Amygdala (tissue), 56 donors: ENCODE measurements at places on chromosomes 2 and 18.

DNA sequence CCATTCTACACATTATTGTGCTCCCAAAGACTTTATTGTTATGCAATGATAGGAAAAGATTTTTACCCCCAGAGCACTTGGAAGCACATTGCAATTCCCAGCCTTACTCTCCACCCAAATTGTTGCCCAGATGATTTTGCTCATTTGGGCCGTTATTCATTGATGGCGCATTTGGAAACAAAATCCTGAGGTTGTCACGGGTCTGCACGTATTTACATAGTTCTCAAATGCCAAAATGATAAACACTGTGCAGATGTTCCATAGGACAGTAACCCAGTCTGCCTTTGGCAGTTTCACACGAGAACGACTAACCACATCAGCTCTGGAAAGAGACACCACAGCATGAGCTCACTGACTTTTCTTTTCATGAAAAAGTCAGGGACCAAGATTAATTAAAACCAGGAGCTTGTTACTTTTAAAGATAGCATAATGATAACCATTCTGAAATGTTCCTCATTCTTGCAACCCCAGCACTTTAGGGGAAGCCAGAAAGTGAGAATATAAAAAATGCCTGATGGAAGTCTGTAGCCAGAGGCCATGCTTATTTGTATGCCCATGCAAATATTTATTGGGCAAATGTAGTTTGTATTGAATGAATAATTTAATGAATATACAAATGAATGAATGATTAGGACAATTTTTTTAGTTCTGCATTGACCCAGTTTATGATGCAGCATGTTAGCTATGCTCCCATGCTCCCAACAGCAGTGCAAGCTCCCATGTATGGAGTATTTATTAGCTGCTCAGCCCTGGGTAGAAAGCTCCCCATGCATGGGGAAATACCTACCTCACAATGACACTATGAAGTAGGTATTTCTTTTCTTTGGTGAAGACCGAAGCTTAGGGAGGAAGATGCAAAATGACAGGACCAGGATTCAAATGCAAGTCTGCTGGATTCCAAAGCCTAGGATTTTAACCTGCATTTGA, 84.6 kb downstream of the MAIP1 start:
- no peak for DNase-seq

GRCh38 chr2:98181346-98181745, 94.4 kb downstream of the VWA3B start:
- DNase-seq, result no peak

GRCh38 chr2:8850845-8851487, 13.6 kb upstream of the KIDINS220 start:
- DNase-seq, result no peak

- DNase-seq, result peak; percentile 80
Measured at GRCh38 chr2:53545604-53546003, 222.0 kb upstream of the CHAC2 start.

DNA sequence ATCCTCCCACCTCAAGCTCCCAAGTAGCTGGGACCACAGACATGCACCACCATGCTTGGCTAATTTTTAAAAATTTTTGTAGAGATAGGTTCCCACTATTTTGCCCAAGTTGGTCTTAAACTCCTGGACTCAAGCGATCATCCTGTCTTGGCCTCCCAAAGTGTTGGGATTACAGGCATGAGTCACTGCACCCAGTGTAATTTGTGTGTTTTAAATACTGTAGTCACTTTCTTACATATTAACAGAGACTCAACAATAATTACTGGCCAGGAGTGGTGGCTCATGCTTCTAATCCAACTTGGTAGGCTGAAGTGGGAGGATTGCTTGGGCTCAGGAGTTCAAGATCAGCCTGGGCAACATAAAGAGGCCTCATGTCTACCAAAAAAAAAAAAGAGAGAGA, 293.0 kb downstream of the RDH14 start:
- no peak for DNase-seq

DNA sequence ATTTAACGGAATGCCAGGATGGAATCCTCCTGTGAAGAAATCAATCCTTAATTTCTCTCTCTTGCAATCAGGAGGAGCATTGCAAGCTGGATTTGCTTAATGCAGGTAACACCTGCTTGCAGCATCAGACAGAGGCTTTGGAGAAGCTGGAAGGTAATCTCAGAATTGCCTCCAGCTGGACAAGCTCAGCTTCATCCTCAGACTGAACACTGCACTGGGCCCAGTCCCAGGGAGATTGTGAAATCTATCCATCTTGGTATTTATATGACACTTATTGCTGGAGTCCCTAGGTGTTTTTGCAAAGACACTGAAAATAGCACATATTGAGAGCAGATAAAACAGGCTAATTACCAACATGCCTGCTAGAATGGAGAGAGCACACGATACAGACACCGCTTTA, 179.4 kb upstream of the SESTD1 start:
- no peak for DNase-seq

DNA sequence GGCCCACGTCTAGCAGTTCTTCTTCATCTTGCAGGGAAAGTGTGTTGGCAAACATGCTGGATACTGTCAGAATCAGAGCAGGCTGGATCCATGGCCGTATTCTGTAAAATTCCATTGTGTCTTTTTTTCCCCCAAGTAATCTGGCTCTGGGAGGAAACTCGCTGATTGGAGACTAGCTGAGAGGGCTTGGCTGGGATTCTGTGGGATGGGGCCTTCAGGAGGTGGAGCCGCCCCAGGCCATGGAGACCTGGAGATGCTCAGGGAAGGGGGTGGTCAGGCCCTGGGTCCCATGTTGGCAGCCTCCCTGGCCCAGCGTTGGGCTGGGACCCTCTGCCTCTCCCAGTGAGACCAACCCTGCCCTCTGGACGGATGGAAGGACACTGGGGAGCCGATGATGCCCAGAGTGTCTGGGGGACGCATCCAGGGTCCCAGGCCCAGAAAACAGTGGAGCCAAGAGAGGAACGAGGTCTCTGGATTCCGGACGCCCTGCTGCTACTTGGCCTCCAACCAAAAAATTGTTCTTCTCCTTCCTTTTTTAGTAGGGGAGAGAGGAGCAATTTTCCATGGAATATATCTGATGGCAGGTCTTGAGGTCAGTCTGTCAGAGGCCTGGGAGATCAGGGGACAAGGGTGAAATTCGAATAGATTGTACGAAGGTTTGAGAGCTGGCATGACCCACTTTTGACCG, 114.5 kb downstream of the AGAP1 start:
- DNase-seq, result no peak
